ENCODE measurements at places on chromosomes 7 and 10.

GRCh38 chr7:156474241-156474743, 166.3 kb upstream of the RNF32 start:
- DNase-seq = no peak

DNA sequence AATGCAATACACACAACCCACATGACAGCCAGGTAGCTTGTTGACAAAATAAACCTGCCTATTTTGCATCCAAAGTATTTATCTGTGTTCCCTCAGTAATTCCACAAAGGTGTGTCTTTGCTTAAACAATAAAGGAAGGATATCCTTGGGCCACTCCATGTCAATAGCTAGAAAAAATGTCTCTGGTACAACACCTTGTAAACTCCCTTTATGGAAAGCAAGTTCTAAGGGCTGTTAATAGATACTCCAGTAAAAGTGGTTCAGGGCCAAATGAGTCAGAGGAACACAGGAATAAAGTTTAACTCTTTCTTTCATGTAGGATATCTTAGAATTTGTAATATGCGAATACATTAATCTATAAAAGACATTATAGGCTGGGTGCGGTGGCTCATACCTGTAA, 96.9 kb upstream of the LRRTM3 start:
- DNase-seq = no peak

DNA sequence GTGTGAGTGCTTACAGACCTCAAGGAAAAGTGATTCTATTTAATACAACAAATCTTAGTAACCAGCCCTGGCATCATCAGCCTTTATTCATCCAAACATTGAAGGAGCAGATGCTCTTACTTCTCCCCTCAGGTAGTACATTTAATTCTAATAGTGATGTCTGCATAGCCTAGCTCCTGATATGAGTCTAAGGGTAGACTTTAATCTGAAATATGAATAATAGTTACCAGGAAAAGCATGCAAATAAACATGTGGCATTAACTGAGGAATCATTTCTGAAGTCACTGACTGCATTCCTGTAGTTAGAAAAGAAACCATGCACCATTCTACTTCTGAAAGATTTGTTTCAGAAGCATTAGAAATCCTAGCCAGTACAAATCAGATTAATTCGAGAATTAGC, 25.7 kb upstream of the LMBR1 start:
- no peak for DNase-seq

GRCh38 chr7:138837627-138838026, 39.6 kb upstream of the ATP6V0A4 start:
- DNase-seq = no peak

DNA sequence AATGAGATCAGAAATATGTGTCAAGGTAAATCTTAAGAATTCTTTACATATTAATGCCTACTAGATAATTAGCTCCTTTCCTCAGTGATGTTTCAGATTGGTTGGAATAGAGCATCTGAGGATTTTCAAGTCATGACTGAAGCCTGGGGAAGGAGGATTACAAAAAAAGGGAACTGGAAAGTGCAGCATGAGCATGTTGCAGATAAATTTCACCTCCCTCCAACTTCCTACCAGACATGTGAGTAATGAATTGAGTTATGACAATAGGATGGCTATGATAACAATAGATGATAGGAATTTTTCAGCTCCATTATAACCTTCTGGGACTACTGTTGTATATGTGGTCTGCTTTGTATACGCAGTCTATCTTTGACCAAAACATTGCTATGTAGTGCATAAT, 104.2 kb upstream of the RAB18 start:
- DNase-seq = no peak

DNA sequence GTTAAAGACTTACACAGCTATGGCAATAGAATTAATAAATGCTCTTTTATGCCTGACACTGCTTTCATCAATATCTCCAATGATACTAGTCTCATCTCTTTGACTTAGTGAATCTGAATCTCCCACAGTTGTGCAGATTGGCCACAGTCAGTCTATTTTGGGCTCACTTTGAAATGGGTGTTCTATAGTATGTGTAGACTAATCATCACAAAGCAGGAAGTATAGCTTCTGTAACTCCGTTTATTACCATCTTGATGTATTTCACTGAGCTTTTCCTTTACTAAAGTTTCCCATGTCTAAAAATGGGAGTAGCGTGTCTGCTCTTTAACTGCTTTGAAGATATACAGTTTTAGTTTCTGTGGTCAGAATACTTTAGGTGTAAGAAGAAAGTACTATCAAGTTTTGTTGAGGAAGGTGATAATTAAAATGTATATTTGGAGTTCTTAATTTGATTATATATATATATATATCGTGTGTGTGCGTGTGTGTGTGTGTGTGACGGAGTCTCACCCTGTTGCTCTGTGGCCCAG, 70.1 kb downstream of the ST7 start:
- DNase-seq = no peak

DNA sequence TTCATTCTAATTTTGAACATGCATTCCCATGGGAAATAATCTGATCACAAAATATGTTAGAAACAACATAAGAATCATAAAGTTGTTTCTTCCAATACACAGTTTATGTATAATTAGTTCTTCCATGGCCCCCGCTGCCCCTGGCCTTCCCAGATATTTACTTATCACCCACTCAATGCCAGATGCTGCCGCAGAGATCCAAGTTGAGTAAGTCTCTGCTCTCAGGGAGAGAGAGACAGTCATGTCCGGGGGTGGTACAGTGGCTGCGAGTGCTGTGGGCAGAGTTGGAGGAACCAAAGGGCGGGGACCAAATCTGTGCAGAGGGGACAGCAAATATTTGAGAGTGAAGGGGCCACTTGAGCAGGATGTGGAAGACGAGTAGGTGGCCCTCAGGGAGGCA, 37.1 kb downstream of the COL26A1 start:
- no peak for DNase-seq

DNA sequence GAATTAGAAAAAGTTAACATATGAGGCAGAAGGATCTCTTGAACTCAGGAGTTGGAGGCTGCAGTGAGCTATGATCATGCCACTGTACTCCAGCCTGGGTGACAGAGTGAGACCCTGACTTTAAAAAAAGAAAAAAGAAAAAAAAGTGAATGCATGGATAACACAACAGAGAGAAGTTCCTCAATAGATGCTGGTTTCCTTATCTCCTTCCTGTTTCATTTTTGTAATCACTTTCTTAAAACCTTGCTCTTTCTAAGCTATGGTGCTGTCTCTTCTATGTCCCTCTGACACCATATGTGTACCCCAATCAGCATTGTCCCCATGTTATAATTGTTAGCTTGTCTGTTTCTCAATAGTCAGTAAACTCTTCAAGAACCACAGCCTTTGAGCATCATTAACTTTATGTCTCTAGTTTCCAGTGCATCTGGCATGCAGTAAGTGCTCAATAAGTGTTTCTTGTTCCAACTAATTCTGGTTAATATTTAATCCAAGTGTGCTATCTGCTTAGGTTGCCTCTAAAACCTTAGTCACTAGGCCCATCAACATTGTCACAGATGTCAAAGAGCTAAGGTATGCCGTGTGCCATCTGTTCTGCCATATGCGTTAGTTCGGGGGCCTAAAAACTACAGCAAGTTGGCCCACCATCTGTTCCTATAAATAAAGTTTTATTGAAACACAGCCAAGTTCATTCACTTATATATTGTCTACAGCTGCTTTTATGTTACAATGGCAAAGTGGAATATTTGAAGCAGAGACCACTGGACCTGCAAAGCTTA, 36.2 kb downstream of the MPP7 start:
- DNase-seq = no peak

All from C1 segment of cervical spinal cord (tissue), 14 donors.